ENCODE measurements at places on chromosomes 3 and 15.

DNA sequence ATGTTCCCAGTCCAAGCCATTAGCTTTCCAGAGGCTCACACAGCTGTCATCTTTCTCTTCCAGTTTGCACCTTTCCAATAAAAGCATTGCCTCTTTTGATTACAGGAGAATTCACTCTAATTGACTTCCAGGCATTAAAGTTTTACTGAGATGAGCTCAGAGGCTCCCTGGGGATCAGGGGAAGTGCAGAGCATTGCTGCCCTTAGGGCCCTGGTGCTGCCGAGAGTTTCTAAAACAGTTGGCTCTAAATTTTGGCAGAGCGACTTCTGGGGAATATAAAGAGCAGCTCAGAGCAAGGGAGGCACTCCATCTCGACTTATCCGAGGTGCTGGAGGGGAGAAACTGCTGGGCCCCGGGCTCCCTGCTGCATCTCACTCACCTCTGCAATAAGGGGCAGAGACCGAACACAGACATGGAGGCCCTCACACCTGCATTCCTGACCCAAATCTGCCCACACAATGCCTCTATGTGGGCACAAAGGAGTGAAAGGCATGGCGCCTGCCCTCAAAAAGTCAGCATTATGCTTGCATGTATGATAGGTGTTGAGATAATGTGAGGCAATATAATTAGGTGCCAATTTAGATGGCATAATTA is 61.7 kb downstream of the SCN11A start:
- DNase-seq, result no peak

- DNase-seq, result no peak
These were observed 17.2 kb downstream of the DYNC1LI1 start for GRCh38 chr3:32553459-32553858.

GRCh38 chr3:71127844-71128243 is 455.7 kb downstream of the FOXP1 start:
- DNase-seq, result no peak

GRCh38 chr3:109089265-109089664 is 28.7 kb downstream of the MORC1 start:
- DNase-seq, result no peak

- no peak for DNase-seq
These were observed 146.9 kb upstream of the RARB start for GRCh38 chr3:25281041-25281731.

DNA sequence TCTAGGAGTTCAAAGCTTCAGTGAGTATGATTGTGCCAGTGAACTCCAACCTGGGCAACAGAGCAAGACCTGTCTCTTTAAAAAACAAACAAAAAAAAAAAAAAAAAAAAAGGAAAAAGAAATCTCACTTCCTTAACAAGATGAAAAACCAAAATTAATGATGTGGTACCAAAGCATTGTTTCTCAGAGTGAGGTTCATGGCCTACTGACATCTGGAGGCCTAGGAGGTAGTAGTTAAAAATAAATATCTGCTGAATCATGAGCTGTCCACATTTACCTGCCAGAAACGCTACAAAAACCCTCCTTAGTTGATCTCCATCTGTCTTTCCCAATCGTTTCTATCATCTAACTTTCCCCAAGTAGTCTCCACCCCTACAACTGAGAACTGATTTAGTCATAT is 51.2 kb downstream of the EPHA6 start:
- no peak for DNase-seq

GRCh38 chr3:49387721-49388120 is 24.1 kb downstream of the RHOA start:
- no peak for DNase-seq

DNA sequence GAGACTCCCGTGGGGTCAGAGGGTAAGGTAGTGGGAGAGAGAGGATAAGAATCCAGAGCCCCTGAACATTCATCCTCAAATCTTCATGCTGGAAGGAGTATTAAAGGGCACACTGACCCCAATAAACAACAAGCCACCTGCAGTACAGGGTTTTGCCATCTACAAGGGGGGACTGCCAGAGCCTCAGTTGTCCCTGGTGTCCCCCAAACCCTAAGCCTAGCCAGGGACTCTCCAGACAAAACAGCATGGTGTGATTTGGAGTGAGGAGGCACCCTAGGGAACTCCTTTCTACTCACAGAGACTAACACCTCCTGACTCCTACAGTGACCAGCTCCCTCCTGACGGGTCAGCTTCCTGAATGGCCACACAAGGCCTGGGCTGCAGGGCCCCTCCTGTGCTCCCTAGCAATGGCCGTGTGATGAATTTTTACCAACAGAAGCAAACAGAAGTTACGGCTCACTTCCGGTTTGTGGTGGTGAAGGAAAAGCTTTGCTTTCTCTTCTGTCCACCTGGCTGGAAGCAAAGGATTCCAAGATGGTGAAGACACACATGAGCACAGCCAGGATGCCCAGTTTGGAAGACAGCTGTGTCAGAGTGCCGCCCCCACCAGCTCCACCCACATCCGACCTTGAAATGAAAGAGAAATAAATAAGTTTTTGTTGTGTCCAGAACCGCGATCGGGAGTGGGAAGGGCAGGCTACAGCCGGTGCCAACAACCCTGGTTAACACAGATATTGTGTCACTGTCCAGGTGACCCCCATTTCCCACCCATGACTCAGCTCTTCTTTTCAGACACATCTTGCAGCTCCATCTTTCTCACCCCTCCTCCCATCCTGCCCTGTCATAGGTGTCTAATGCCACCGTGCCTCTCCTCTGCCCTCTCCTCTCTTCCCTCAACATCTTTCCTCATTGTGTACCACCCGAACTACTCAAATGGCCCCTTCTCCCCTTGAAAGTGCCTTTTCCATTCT is 69.6 kb upstream of the ATP13A3 start:
- no peak for DNase-seq

GRCh38 chr3:174097686-174098085 is 700.1 kb downstream of the NLGN1 start:
- DNase-seq, result no peak

GRCh38 chr15:36875740-36876334 is 224.5 kb downstream of the MEIS2 start:
- no peak for DNase-seq

GRCh38 chr3:172201136-172201869 is 161.9 kb downstream of the FNDC3B start:
- peak; percentile 95 for DNase-seq

GRCh38 chr3:45544024-45544716 is 50.4 kb upstream of the LIMD1 start:
- DNase-seq, result no peak

GRCh38 chr3:134232951-134233350 is 17.7 kb downstream of the RYK start:
- DNase-seq, result no peak

- DNase-seq, result no peak
These were observed 278.0 kb upstream of the TBL1XR1 start for GRCh38 chr3:177475356-177475665.

DNA sequence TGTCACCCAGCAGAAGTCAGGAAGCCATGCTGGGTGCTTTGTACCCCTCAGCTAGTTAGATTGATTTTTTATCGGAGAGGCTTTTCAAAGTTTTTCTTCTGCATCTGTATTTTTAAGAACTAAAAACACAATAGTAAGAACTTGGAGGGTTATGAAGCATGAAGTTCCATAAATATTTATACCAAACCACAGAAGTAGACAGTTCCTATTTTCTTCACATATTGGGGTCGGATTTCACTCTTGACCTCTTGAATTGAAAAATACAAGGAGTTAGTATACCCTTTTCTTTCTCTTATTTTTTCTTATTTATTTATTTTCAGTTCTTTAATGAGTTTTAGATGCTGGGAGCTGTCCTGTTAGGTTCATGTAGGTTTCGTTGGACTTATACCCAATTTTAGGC is 35.1 kb downstream of the SLC25A26 start:
- no peak for DNase-seq

DNA sequence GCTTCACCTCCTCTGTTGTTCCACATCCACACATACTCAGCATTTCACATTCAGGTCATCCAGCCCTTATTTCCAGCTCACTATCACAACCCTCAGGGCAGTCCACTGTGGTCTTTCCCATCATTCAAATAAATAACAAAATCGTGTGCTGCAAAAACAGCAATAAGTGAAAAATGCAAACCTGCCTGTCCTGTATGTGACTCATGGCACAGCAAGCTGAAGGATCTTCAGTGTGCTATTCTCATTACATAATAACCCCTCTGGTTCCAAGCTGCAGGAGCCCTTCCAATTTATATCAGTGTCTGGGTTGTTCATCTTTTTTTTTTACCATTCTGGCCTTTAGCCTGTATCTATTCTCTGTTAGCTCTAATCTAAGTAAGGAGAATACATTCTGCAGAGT is 185.3 kb upstream of the UBE2E2 start:
- DNase-seq, result no peak

- DNase-seq, result peak; percentile 34
These were observed 611 bp upstream of the USP19 start for GRCh38 chr3:49121132-49121736.

- no peak for DNase-seq
These were observed 96.5 kb downstream of the SLCO3A1 start for GRCh38 chr15:91950054-91950453.

GRCh38 chr15:79401301-79401700 is 30.8 kb upstream of the MINAR1 start:
- DNase-seq, result no peak

DNA sequence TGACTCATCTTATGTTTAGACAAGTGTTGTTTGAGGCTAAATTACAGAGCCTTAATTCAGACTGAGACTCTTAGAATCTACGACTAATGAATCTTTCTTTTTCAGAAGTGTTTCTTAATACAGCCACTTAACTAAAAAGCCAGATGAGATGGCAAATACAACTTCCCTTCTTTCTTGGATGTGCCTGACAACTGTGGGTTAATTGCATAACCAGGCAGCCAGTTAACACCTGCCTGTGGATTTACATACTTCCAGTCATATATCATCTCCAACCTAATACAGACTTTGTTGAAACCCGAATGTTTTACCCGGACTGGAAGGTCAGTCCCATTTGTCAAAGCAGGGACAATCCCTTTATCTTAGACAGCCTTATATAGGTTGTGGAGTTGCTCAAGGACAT is 297.6 kb downstream of the VPS13C start:
- DNase-seq, result no peak

DNA sequence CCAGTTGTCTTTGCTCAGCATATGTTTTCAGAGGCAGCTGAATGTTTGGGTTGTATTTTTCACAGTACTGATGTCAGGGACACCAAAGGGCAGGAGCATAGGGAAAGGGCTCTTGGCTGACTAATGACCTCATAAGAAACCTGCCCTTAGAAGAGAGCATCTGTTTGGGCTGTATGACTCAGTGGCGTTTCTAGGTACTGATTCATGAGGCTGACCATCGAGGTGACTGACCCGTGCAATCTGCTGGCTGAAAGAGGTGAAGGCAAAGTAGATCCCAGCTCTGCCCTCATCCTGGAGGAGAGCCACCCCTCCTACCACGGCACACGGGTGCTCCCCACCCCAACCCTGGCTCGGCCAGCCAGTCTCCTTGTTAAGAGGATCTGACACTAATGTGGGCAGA is 8.3 kb downstream of the LMCD1 start:
- DNase-seq, result no peak

DNA sequence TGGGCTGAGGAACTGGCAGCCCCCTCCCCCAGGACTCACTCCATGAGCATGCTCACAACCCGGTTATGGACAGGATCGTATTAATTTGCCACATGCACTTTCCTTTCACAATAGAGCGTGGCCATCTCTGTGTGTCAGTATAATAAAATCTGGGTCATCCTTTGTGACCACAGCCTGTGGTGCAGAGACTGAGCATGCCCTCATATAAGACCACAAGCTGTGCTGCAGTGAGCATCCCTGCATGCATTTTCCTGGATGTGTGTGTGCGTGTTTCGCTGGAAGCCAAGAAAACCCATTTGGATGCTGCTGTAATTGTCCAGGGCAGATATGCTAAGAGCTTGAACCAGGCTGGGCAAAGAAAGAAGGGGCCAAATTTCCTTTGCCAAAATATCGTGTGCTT is 39.7 kb downstream of the CYP11A1 start:
- no peak for DNase-seq

GRCh38 chr15:23013681-23014080 is 25.7 kb downstream of the TUBGCP5 start:
- no peak for DNase-seq

GRCh38 chr15:101180620-101181307 is 71.1 kb downstream of the CHSY1 start:
- no peak for DNase-seq

- no peak for DNase-seq
These were observed 412.9 kb downstream of the VGLL3 start for GRCh38 chr3:86578071-86578470.

- DNase-seq, result peak; percentile 4
These were observed 753 bp downstream of the INAFM2 start for GRCh38 chr15:40323953-40324937.

- DNase-seq, result peak; percentile 24
These were observed 9.2 kb downstream of the CCRL2 start for GRCh38 chr3:46416125-46416810.

GRCh38 chr3:187210545-187211327 is 13.4 kb downstream of the RTP1 start:
- no peak for DNase-seq

DNA sequence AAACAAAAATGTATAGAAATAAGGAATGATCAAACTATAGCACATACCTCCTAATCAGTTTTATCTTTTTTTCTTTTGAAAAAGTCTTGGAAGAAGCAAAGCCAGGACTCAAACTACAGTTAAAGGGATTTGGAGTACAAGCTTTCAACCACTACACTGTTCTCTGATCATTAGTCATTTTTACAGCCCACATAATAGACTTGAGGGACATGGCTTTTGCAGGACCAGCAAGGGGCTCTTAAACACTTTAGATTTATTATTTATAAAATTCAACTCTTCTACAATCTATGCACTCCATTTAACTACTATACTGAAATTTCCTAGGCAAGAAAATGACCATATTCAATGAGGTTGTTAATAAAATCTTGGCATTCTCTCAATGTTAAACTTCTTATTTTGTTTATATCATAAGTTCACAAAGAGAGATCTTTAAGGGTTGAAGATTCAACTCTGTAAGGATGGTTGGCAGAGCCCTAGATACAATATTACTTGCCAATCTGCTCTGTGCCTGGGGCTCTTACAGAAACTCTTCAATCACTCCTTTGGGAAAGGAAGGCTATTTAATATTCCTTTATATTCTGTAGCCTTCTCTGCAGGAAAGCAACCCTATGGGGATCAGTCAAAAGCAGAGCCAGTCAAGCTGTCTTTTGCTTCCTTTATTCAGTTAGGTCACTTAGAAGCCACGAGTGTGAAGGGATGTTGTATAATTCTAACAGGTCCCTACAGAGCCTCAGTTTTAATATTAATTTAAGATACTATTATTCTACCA is 557.7 kb upstream of the SGO1 start:
- DNase-seq, result no peak

DNA sequence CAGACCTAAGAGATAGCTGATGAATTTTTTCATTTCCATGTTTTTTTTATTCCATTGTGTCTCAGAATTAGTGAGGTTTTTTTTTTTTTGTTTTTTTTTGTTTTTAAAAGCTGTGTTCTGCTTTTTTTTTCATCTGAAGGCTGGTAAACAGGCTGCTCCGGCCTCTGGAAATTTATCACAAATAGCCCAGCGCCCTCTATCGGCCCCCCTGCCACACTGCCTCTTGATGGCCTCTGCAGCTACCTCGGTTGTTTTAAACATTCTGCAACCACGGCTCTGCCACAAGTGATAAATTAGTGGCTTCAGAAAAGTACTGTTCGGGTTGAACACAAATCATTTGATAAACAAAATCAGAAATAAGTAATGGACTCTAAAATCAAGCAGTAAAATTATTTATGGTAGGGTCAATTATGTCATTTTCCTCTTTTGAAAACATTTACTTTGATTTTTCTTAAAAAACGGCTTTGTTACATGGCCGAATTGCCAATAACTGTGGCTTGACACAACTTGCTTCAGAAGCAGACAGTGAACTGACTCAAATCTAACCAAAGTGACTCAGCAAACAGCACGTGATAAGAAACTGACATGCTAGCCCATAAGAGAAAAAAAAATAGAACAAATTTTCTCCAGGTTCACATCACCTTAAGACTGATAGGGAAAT is 87.8 kb downstream of the RSL24D1 start:
- peak; percentile 34 for DNase-seq
